AML-193 (cell line): ENCODE measurements at places on chromosomes 3 and 15.

DNA sequence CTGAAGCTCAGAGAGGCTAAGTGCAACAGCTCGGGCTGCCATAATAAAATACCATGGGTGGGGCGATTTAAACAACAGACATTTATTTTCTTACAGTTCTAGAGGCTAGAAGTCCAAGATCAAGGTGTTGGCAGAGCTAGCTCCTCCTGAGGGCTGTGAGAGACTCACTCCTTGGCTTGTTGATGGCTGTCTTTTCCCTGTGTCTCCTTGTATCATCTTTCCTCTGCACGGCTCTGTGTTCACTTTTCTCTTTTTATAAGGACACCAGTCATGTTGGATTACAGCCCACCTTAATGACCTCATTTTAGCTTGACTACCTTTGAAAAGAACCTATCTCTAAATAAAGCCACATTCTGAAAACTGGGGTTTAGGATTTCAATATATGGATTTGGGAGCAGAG is 129.7 kb downstream of the RPL22L1 start:
- DNase-seq = no peak

- peak; percentile 24 for DNase-seq
Observed at GRCh38 chr3:52385157-52385556, 59.7 kb downstream of the SEMA3G start.

DNA sequence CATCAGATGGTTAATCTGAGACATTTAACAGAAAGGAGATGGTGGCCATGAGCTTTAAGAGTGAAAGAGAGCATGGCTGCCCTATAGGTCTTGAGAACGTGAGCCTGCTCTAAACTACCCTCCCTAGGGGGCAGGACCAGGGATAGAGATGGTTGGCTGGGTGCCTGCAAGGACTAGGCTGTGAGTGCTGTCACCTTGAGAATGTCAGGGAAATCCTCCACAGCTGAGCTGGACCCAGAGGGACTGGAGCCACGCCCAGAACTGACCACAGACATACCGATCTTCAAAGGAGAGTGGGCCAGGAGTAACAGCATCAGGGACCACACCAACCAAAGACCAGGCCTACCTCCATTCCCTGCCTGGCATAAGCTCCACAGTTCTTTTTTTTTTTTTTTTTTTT is 53.6 kb upstream of the UBE2E1 start:
- DNase-seq = no peak

DNA sequence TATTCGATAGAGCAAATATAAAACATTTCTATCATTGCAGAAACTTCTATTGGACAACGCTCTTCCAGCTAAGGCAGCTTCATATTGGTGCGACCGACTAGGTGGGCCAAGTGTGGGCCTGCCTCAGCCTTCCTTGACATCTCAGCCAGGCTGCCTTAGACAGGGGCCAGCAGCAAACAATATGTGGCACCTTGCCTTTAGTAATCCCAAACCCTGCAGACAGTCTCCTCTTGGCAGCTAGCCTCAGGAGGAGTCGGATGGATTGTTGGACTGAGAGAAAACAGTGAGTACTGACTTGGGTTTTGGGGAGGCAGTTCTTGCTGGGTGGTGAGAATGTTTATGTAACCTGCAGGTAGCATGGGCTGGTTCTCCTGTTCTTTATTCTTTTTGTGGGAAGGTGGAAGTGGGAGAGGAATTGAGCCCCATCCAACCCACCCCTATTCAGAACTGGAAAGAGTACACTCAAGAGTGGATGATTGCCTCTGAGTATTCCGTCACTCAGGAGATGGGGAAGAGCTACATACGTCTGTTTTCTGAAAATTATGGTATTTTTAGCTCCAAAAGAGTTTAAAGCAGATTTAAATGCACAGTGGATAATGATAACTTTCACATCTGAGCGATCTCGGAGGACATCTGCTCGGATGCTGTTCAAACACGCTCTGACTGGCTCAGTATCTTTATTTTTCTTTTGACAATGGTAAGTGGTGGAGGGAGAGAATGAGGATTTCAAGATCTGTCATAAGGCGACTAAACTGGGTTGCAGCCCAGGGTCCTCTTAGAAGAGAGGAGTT is 47.2 kb downstream of the GPD1L start:
- DNase-seq = no peak

GRCh38 chr15:88484682-88485331 is 17.3 kb downstream of the MRPS11 start:
- DNase-seq = no peak

DNA sequence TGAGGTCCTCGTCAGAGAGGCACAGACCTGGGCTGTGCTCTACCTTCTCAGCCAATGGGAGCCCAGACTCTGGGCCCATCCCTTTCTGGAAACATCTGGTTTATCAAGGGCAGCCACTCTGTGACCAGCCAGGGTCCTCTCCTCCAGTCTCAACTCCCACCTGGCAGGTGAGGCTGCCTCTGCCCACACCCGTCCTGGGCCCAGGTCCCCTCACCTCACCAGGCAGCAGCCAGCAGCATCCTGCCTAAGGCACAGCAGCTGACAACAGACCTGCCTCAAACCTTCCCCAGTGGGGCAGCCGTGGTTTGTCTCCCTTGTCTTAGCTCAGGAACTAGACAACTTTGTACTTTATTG is 8.7 kb upstream of the VIPR1 start:
- no peak for DNase-seq
